Colonic mucosa (tissue), 4 donors: ENCODE measurements at places on chromosomes 11 and 22. TPM values are rescaled to one million over a fixed set of nuclear protein-coding genes. Genes with fewer than 3 reads are reported as not detected.

DNA sequence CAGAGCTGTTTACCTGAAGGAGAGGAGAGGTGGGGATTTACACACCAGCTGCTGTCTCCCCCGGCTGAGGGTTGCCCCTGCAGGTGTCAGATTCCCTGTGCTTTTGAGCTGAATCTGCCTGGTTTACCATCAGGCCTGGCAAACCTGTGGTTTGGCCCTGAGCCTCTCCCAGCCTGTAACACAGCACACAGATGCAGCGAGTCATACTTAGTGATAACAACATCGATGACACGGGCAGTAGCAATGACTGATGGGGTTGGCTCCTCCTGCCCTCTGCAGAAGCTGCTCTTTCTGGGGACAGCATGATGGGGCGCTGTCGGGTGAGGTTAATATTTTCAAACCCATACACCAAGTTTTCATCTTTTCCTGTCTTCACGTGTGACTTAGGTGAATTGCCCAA, 380.0 kb upstream of the B3GAT1 start:
- no peaks in the 10 kb centered on the region for H3K4me1 ChIP-seq
- no peaks in the 10 kb centered on the region for H3K36me3 ChIP-seq

DNA sequence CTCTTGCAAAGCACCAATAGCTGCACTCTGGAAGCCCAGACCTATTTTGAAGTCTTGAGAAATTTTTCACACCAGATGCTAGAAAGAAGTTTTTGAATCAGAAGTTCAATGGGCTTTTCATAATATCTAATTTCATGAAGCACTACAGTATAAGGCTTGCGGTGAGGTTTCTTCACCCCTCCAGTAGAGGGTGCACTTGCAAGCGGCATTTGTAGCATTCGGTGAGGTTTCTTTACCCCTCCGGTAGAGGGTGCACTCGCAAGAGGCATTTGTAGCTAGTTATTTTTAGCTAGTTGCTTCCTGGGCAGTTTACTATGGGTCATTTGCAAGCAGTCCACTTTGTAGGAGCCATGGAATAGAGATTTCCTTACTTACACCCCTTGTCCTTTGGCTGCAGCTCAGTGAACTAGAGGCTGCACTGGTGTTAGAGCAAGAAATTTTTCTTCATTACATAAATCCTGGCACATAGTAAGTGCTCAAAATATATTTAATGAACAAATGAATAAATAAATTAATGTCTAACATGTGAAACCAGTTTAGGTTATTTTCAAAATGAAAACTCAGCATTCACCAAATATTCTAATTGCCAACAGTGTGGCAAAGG, 7.8 kb upstream of the NOX4 start:
- no peak for DNase-seq
- no peaks in the 10 kb centered on the region for H3K27me3 ChIP-seq
- no peaks in the 10 kb centered on the region for H3K4me1 ChIP-seq
- H3K27ac ChIP-seq, result no peak overlapping the region
- H3K36me3 ChIP-seq, result no peaks in the 10 kb centered on the region
- no peak overlapping the region for H3K4me3 ChIP-seq

GRCh38 chr11:86464509-86465221, 90.0 kb downstream of the CCDC81 start:
- no peaks in the 10 kb centered on the region for H3K27me3 ChIP-seq
- no peak for DNase-seq
- no peaks in the 10 kb centered on the region for H3K36me3 ChIP-seq
- no peak overlapping the region for H3K4me3 ChIP-seq
- no peak overlapping the region for H3K27ac ChIP-seq
- H3K4me1 ChIP-seq, result no peaks in the 10 kb centered on the region

LIF gene
- 12.5 TPM for total RNA-seq

DNA sequence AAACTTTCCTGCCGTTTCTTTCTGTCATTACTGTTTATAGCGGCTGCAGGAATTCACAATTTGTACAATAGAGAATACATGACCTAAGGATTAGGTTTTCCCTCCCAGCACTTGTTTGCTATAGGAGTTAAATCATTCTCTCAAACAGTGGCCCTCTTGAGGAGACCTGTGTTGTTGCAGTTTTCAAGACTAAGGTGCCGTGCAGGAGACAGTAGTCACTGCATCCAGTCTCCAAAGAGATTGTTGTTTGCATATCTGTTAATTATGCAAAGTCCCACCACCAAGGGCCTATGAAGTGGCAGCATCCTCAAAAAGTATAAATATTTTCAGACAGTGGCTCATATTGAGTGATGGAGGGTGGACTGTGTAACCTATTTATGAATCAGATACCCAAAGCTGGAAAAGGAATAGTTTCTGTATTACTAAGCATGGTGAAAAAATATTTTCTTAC, 2.3 kb downstream of the PRSS23 start:
- H3K4me3 ChIP-seq, result no peak overlapping the region
- no peaks in the 10 kb centered on the region for H3K4me1 ChIP-seq

- H3K27me3 ChIP-seq, result no peaks in the 10 kb centered on the region
- DNase-seq, result no peak
- no peaks in the 10 kb centered on the region for H3K4me1 ChIP-seq
Observed at GRCh38 chr22:35008213-35008612, 57.7 kb upstream of the ISX start.

ELFN2 gene
- 0.07 TPM for total RNA-seq

LMO2 gene
- total RNA-seq, result 11.3 TPM

- no peak overlapping the region for H3K27ac ChIP-seq
- no peak overlapping the region for H3K4me3 ChIP-seq
- H3K4me1 ChIP-seq, result no peaks in the 10 kb centered on the region
Observed at GRCh38 chr22:42061041-42061440, 9.6 kb downstream of the NAGA start.

DNA sequence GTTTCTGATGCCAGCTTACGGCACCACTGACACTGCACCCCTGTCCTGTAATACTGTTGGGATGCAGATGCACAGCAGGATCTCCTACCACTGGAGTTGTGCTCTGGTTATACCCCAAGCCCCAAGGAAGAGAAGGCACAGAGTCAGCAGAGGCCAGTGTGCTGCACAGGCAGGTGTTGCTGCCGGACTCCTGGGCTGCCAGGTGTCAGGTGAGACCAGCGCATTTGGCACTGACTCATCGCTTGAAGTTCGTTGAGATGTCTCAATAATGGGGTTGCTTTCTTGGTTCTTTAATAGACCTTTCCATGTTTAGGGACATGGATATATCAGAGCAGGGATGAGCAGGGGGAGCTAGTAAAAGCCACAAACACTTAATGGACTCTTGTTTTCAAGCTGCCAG, 75.7 kb upstream of the TTC12 start:
- H3K27me3 ChIP-seq, result no peaks in the 10 kb centered on the region
- no peak overlapping the region for H3K4me3 ChIP-seq
- no peak overlapping the region for H3K27ac ChIP-seq

DNA sequence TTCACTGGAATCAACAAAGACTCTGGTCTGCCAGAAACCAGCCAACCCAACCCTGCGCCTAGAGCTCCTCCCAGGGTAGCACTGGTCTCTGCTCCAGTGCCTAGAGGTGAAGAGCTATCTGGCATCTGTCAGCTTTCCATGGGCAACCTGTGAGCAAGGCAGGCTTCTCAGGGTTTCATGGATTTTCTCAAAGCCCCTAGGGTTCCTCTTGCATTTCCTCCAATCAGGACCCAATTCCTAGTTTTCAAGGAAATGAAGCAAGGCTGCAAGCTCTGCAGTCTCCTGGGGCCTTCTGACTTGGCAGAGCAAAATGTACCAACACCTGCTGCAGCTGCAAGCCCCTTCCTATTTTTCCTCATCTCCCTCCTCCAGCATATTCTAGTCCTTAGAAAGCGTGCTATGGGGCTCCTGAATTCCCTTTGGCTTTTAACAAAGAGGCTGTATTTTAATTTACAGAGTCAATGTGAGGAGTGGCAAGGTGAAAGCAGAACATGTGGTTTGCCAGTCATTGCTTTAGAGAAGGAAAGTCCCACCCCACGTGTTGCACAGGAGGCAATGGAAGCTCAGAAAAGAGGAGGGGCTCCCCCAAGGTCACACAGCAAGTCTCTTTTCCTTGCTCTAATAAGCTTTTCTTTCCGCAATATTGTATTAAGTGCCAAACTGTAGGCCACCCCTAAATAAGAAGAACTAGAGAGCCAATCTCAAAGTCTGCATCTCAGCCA, 33.0 kb upstream of the RIC3 start:
- no peak overlapping the region for H3K27ac ChIP-seq
- no peak overlapping the region for H3K4me3 ChIP-seq
- H3K4me1 ChIP-seq, result no peaks in the 10 kb centered on the region
- DNase-seq, result no peak

GRCh38 chr11:112100462-112100861, 13.8 kb downstream of the SDHD start:
- H3K27ac ChIP-seq, result no peak overlapping the region
- H3K4me1 ChIP-seq, result no peaks in the 10 kb centered on the region
- no peak overlapping the region for H3K4me3 ChIP-seq
- H3K27me3 ChIP-seq, result no peaks in the 10 kb centered on the region
- no peak for DNase-seq

DNA sequence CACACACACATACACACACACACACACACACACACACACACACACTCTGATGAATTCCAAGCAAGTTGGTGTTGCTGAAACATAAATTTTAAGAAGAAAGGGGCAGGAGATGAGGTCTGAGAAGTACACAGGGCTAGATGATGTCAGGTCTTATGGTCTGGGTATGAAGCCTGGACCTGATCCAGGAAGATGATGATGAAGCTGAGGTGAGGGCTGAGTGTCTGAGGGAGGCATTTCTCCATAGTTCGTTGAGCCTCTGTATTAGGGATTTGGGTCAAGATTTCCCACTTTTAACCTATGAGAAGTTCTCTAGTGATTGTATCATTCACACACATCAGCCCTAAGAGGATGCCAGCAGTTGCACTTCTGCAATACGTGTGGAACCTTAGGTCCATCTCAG, 32.6 kb downstream of the KREMEN1 start:
- no peak overlapping the region for H3K27ac ChIP-seq
- no peaks in the 10 kb centered on the region for H3K27me3 ChIP-seq
- no peaks in the 10 kb centered on the region for H3K4me1 ChIP-seq

SYNGR1 gene
- 4.3 TPM for total RNA-seq

DNA sequence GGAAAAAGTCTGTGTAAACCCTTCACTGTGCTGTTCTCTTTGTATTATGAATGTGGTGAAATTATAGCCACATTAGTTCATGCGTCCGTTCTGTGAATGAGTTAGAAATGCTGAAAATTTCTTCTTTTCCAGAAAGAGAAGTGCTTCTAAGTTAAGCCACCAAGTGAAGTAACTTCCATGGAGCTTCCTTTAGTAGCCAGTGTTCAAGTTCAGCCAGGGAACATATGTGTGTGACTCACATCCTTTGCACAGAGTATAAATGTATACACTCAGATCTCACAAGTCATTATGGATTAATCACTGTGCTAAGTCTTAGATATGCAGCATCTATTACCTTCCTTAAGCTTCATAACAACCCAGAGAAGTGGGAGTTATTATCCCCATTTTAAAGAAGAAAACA, 3.1 kb upstream of the MMP8 start:
- no peak for DNase-seq
- no peak overlapping the region for H3K27ac ChIP-seq
- H3K36me3 ChIP-seq, result no peaks in the 10 kb centered on the region
- H3K4me3 ChIP-seq, result no peak overlapping the region
- no peaks in the 10 kb centered on the region for H3K4me1 ChIP-seq

- no peak overlapping the region for H3K4me3 ChIP-seq
- no peaks in the 10 kb centered on the region for H3K4me1 ChIP-seq
- H3K27me3 ChIP-seq, result no peaks in the 10 kb centered on the region
Observed at GRCh38 chr11:9601876-9602199, 28.4 kb downstream of the WEE1 start.

DNA sequence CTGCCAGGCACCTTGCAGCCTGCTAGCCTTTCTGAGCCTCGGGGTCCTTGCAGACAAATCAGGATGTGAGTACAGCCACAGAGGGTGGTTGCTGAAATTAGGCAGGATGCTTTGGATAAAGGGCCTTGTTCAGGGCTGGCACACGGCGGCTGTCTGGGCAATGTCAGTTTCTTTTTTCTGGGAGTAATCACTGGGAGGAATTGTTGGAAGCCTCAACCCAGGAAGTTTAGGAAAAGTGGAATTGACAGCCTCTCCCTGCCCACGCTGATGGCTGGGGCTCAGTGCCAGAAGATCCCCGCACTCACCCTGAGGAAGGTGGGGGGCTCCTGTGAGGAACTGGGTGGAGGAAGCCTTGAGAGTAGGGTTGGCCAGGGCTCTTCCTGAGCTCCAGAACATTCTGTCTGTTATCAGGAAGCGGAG, 37.4 kb downstream of the CD82 start:
- no peak for DNase-seq
- no peak overlapping the region for H3K27ac ChIP-seq
- no peaks in the 10 kb centered on the region for H3K27me3 ChIP-seq
- no peaks in the 10 kb centered on the region for H3K36me3 ChIP-seq
- no peak overlapping the region for H3K4me3 ChIP-seq
- peaks cover 7% of the 10 kb centered on the region for H3K4me1 ChIP-seq

DNA sequence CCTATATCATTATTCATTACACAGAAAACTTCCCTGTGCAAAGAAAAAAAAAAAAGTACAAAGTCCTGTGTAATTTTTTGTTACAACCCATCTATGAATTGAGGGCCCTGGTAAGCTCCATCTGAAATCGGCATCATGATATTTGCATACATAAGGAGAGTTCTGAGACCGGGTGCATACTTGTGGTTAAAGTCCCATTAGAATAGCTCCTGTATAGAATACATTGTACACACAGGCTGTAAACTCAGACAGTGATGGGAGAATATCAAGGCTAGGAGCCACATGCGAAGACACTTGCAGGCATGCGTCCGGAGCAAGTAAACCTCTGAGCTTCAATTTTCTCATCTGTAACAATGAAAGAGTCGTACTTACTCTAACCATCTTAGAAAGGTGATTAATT, 353.2 kb downstream of the ETS1 start:
- DNase-seq, result no peak
- no peaks in the 10 kb centered on the region for H3K36me3 ChIP-seq
- H3K27ac ChIP-seq, result no peak overlapping the region
- no peaks in the 10 kb centered on the region for H3K27me3 ChIP-seq
- H3K4me3 ChIP-seq, result no peak overlapping the region

DNA sequence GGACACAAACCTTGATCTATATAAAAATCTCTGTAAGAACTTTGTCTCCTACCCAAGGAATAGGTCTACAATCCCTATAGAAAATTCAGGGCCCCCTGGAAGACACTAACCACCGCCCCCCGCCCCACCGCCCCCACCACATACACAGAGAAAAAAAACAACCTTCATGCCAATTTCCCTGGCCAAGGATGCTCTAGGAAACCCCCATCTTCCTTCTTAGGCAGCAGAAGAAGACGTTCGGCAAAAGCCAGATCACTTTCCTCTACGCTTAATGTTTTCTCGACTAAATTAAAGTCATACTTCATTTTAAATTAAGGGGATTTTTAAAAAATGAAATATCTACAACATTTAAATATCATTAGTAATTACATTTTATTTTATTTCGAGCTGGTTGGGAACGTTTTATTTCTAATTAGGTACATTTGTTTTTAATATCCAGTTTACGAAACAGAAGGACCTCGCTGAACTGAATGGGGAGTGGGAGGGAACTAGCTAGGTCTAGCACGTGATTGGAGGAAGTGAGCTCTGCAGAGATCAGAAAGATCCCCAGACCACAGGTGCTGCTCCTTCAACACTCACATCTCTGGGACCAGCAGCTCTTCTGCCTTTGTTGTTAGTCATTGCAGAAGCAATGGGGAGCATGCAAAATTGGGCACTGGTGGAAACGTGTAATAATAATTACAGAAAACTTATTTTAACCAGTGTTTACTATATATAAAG, 472.3 kb downstream of the MN1 start:
- no peak overlapping the region for H3K4me3 ChIP-seq
- no peak for DNase-seq
- H3K36me3 ChIP-seq, result no peaks in the 10 kb centered on the region
- H3K4me1 ChIP-seq, result no peaks in the 10 kb centered on the region
- no peak overlapping the region for H3K27ac ChIP-seq
